ENCODE measurements at places on chromosomes 13 and 19.

GRCh38 chr13:44435919-44436510 lies 62.4 kb downstream of the SERP2 start:
- DNase-seq = no peak

DNA sequence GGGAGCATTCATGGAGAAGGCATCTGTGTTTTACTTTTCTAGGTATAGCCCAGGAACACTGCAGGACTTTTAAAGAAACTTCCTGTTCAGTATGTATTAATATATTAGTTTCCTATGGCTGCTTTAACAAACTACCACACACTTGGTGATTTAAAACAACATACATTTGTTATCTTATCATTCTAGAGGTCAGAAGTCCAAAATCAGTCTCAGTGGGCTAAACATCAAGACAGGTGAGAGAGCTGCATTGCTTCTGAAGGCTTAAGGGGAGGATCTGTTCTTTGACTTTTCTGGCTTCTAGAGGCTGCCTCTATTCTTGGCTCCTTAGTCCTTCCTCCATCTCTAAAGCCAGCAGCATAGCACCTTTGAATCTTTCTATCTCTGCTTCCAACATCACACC lies 37.6 kb upstream of the DIAPH3 start:
- DNase-seq = no peak

DNA sequence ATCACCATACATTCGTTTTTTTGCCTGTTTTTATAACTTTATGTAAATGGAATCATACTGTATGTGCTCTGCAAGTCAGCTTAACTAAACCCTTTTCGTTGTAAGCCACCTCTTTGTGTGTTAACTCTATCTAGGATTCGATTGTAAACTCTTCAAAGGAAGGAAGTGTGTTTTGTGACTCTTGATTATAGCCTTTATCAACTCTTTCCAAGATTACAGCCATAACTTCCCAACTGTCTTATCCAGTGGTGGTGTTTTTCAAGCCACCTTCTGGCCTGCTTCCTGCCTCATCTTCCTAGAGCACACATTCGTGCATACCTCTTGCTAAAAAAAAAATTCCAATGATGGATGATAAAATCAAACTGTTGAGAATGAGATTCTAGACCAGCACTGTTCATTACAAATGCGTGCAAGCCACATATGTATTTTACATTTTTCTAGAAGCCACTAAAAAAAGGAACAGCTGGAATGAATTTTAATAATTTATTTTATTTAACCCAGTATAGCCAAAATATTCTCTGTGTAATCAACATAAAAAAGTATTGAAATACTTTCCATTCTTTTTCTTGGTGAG lies 12.0 kb upstream of the FBXL3 start:
- no peak for DNase-seq

DNA sequence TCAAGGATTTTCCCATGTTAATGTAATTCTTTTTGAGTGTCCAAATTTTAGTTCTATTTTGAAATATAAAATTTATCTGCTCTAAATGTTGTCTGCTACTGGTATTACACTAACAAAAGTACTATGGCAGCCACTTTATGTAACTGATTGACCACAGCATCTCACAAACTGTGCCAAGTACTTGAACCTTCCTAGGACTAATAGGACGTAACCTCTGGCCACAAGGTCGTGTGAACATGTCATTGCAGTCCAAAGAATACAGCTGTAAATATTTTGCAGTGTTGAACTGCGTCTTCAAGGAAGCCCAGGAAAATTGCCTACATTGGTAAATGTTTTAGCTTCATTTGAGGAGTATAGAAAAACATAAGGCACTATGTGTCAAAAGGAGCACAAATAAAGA lies 1.9 kb downstream of the KCTD4 start:
- DNase-seq = no peak

GRCh38 chr19:22532388-22533300 lies 101.5 kb upstream of the ZNF492 start:
- DNase-seq = peak; percentile 85

- DNase-seq = no peak
Measured at GRCh38 chr13:102312841-102313240, 89.0 kb downstream of the FGF14 start.

- no peak for DNase-seq
Measured at GRCh38 chr13:21548577-21548976, 55.4 kb downstream of the MICU2 start.

- no peak for DNase-seq
Measured at GRCh38 chr13:46150134-46150693, 31.8 kb downstream of the LCP1 start.

DNA sequence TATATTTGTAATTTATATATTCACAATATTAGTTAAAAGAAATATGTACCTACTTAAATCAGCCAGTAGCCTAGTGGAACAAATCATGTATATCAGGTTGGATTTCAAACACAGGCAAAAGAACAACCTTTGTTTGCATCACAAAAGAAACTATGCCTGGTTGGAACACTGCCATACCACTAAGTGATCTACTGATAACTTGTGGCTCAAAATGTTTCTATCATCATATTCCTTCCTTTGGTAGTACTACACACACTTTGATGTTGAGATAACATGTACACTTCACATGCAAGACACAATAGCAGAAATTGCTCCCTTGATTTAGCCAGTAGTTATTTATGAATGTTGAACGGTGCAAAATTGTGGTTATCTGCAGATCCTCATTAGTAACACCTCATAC lies 146.0 kb upstream of the GPC6 start:
- DNase-seq = no peak

GRCh38 chr19:3614858-3615505 lies 8.3 kb upstream of the TBXA2R start:
- no peak for DNase-seq

DNA sequence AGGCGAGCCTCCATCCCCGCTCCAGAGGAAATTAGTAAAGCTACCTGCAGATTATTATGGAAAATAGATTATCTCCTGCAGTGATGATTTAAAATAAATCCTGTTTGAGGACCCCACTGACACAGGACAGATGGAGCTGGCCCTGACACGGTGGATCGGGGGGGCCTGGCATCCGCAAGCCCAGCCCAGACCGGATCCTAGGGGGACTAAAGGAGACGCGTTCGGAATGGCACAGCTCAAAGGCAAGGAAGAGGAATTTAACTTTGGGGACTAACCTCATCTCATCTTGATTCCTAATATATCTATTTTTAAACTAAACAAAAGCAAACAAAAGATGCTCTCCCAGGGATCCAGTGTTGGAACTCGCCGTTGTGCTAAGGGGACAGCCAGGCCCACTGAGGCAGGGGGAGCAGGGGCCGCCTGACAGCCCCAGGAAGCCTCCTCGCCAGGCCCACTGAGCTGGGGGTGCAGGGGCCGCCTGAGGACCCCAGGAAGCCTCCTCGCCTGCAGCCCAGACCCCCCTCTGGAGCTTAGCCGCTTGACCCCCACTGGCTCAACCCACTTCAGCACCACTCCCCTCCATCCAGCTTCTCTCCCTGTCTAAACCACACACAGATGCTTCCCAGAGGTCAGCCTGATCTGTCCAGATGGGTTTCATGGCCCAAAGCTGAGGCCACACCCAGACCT lies 78.6 kb downstream of the SPACA7 start:
- DNase-seq = no peak

DNA sequence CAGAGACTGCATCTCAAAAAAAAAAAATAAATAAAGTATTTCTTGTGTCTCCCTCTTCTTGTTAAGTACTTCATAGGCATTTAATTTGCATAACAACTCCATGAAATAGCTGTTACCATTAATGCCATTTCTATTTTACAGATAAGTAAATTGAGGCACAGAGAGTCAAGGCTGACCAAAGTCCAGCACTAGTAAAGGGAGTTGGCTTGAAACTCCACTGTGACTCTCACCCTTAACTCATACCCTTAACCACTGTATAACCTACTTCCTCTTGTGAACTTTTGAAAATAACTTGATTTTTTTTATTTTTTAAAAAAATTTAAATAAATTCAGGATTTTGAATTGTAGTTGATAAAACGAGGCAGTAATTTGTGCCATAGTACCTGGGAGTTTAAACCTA lies 6.0 kb downstream of the GPATCH1 start:
- DNase-seq = no peak

DNA sequence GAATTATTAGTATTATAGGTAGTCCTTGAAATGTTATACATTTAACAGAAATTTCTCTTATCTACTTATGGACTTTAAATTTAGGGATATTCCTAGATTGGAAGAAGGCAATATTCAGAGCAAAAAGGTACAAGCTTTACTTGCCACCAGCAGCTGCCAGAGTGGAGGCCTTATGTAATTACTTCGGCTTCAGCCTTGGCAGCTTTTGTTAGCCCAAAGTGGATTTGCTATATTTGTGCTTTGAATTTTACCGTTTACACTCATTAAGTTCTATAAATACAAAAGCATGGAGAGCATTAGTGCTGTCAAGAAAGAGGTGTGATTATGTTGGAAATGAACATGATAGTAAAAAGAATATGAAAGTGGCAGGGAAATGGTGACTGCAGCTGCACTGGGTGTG lies 319.9 kb downstream of the ATP8A2 start:
- DNase-seq = no peak

GRCh38 chr19:47376589-47377144 lies 27.6 kb downstream of the DHX34 start:
- DNase-seq = no peak

DNA sequence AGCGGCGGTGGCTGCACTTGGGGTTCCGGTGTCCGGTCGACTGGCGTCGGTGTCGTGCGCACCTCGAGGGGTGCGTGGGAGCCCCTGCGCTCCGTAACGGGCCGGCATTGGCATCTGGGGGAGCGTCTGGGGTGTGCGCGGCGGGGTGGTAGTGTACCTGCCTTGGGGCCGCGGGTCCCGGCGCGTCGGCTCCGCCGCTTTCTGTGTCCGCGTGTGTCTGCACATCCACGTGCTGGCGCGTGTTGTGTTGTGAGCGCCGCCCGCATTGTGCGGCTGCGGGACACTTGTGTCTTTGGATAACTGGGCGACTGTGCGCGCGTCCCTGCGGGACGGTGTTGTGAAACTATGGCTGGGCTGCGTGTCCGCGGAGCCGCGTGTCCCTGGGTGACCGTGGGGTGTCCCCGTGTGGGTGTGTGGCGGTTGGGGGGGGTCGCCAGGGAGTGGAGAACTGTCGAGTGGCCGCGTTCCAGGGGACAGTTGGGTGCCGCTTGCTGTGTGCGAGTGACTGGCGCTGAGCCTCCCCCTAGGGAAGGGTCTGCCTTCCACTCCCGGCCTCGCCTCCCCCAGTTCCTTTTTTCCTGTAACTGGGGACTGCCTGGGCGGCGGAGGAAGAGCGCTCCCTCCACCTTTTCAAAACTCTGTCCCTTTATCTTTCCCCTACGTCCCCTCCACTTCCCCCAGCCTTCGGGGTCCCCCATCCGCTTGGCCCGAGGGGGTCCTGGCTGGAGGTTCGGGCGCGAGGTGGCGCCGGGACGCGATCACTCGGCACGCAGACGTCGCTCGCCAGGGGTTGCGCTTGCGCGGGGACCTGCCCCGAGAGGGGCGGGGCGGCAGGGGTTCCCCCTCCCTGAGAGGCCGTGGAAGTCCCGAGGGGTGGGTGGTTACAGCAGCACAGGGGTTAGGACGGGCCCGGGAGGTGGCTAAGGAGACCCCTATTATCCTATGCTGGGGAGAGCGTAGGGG lies 5.7 kb upstream of the NFIC start:
- DNase-seq = no peak

DNA sequence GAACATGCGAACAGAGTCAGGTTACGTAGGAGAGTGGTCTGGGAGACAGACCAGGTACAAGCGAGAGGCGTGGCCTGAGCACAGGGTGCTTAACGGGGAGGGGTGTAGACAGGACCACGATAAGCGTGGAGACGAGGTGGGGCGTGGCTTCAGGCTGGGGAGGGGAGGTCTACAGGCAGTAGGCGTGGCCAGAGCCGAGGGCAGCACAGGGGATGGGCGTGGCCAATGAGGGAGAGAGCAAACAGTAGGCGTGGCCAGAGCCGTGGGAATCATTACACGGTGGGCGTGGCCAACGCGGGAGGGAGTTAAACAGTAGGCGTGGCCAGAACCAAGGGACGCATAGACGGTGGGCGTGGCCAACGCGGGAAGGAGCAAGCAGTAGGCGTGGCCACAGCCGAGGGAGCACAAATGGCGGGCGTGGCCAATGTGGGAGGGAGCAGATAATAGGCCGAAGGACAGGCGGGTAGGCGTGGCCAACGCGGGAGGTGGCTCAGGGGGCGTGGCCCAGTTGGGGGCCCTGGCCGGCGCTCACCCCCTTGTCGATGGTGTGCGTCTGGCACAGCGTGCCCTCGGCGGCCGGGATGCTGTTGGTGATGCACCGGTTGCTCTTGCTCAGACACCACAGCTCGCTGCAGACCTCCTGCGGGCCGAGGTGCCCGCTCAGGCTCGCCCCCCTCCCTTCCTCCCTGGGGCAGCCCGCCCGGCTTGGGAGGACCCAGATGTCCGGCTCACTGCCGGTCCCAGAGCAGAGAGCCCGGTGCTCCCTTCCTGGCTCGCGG lies 15.2 kb upstream of the MYO1F start:
- peak; percentile 85 for DNase-seq

DNA sequence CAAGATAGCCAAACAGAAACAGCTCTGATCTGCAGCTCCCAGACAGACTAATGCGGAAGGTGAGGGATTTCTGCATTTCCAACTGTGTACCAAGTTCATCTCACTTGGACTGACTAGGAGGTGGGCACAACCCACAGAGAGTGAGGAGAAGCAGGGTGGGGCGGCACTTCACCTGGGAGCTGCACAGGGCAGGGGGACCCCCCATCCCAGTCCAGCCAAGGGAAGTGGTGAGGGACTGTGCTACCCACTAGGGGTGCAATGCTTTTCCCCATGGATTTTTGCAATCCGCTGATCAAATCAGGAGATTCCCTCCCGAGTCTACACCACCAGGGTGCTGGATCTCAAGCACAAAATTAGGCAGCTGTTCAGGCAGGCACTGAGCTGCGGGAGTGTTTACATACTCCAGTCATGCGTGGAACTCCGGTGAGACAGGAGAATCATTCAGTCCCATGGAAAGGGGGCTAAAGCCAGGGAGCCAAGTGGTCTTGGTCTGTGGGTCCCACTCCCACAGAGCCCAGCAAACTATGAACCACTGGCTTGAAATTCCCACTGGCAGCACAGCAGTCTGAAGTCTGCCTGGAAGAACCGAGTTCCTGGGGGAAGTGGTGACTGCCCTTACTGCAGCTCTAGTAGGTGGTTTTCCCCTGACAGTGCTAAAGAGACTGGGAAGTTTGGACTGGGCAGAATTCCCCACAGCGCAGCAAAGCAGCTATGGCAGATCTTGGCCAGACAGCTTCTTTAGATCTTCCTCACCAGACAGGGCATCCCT lies 85.1 kb upstream of the UFM1 start:
- no peak for DNase-seq

DNA sequence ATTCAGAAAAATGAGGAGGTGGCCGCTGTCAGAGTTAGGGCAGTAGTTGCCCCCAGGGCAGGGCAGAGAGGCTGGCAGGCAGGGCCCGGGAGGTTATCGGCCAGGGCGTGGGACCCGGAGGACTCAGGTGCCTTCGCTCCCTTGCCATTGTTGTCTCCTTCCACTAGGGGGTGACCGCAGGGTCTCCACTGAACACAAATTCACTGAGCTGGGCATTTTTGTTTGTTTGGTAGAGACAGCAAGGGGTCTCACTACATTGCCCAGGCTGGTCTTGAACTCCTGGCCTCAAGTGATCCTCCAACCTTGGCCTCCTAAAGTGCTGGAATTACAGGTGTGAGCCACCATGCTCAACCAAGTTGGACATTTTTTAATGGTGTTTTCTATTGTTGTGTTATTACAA lies 25.1 kb downstream of the CARS2 start:
- DNase-seq = no peak

All from renal cortex interstitium (tissue), 15 donors.